ENCODE measurements at places on chromosomes 2 and 18. TPM values are rescaled to one million over a fixed set of nuclear protein-coding genes. Genes with fewer than 3 reads are reported as not detected.

GRCh38 chr2:53654396-53654795, 113.2 kb upstream of the CHAC2 start:
- DNase-seq, result no peak

GRCh38 chr2:41137031-41137430, 685.1 kb upstream of the SLC8A1 start:
- DNase-seq, result peak; percentile 10

- no peak for DNase-seq
Measured at GRCh38 chr2:40642237-40642636, 190.3 kb upstream of the SLC8A1 start.

GRCh38 chr2:26561918-26562810, 79.0 kb downstream of the CIB4 start:
- peak; percentile 10 for DNase-seq

- no peak for DNase-seq
Measured at GRCh38 chr2:68834737-68835376, 36.3 kb downstream of the BMP10 start.

DNA sequence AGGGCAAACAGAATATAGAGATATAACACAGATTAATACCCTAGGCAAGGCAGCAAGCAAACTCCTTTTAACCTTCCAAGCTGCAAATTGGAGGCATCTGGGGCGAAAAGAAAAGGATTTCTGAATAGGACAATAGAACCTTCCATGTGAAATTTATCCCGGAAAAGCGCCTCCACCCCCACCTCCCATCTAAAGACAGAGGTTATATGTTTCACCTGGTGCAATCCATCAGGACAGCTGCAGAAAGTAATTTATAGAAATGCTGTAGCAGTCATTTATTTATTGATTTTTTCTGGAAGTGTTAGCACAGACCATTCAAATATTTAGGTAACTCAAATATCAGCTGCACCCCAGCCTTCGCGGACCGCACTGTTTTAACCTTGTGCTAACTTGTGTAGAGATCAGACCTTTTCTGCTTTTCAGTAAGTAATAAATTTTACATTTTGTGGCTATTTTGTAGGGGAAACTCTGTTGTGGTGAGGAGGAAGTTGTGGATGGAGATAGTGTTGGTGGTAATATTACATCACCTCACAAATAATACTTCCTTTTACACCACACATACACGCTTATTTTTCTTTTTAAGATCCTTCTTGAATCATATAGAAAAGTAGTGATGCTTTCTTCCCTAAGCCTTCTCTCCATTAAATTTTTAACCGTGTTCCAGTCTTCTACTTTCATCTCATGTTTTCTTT, 919.3 kb upstream of the CDH2 start:
- no peak for DNase-seq

DNA sequence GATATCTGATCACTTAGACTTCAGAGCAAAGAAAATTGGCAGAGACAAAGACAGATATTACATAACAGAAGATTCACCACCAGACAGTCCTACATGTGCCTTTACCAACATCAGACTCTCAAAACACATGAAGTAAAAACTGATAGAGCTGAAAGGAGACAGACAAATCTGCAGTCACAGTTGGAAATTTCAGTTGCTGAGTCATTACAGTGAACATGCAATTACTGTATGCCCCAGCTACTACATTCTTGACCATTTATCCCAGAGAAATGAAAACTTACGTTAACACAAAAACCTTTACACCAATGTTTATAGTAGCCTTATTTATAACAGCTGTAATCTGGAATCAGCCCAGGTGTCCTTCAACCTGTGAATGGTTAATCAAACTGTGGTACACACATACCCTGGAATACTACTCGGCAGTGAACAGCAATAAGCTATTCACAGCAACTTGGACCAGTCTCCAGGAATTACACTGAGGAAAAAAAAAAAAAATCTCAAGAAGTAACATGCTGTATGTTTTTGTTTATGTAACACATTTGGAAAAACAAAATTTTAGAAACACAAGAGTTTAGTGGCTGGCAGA, 7.5 kb upstream of the SCLY start:
- DNase-seq, result peak; percentile 20

GRCh38 chr2:60544062-60544461, 9.4 kb downstream of the BCL11A start:
- no peak for DNase-seq

GRCh38 chr2:231679908-231680284, 28.4 kb upstream of the PTMA start:
- no peak for DNase-seq

DNA sequence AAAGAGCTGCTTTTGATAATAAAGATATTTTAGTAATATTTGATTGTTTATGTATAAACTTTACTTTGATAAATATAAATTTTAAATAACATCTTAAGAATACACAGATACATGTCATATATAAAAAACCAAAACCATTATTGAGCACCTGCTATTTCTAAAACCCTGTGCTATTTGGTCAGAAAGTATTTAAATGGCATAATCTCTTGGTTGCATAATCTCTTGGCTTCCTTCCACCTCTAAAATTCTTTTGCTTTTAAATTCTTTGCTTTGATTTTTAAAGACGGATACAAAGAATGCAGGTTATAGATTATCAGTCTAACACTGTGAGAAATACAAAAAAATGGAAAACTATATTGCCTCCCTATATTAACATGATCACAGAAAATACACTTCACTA, 36.9 kb downstream of the ACMSD start:
- DNase-seq, result peak; percentile 19

- peak; percentile 43 for DNase-seq
Measured at GRCh38 chr2:23803965-23804542, 122.9 kb downstream of the ATAD2B start.

DNA sequence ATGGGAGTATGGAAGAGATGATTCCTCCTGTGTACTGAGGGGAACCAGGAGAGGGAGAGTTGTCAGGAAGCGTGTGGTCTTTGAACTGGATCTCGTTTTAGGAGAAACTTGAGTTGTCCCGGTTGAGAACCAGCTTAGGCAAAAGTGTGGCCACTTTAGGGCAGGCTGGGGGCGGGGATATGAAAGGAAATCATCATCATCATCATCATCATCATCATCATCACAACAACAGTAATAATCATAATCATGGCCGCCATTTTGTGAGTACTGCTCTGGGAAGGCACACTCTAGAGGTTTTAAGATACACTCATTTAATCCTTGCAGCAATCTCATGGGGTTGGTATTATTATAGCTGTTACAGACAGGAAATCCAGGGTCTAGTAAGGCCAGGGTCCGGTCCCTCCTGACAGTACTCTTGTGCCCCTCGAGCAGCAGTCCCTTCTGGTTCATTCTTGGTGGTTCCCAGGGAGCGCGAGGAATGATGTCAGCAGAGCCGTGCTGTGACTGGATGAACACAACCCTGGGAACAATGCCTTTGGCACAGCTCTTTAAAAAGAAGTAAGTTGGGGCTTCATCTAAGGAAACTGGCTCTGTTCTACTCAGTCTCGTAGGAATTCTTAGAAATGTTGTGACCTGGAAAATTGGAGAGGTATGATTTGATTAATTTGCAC, 33.8 kb downstream of the PARD3B start:
- no peak for DNase-seq

DNA sequence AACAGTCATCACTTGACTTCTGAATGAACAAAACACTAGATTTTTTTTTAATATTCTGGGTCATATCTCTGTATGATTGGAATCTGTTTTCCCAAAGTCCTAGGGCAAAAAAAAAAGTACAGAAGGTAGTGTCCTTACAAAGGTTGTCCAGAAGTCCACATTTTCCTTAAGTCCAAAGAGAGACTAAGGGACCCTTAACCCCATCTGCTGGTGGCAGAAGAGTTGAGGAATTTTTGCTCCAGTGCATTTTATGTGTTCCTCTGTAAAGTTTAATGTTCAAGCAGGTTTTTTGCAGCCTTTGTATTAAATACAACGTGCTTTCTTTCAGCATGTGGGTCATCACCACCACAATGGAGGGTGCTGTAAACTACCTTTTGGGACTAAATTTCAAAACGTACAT, 215.9 kb downstream of the SP3 start:
- DNase-seq, result peak; percentile 39

DNA sequence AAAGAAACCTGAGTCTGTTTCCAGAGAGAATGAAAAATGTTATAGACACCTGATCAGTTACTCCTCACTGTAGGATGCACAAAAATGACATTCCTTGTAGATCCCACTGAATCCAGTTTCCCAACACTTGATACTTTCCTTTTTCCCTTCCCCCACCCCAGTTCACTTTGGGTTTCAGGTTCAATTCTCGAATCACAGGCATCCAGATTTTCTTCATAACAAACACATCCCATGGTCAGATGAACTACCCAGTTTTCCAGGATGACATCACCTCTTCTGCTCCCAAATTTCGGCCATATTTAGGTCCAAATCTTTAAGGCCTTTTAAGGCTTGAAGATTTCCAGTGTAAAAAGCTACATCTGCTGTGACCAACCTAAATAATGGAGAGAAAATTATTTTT, 51.5 kb downstream of the UGP2 start:
- DNase-seq, result peak; percentile 19

DNA sequence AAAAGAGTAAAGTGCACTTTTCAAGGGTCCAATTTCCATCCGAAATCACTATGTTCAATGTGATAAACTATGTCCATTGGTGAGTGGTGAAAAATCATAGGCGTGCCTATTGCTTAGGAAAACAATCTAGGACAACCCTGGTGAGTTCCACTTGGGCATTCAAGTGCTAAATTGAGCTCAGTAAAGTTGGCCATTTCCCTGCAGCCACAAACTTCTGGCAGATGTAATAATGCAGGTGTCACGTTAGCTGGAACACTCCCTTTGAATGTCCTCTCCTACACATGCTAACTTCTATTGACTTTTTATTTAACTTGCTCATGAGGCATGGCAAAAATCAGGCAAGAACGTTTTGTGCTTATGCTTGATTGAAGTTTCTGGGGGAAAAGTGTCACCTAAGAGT, 67.1 kb downstream of the CPS1 start:
- no peak for DNase-seq

DNA sequence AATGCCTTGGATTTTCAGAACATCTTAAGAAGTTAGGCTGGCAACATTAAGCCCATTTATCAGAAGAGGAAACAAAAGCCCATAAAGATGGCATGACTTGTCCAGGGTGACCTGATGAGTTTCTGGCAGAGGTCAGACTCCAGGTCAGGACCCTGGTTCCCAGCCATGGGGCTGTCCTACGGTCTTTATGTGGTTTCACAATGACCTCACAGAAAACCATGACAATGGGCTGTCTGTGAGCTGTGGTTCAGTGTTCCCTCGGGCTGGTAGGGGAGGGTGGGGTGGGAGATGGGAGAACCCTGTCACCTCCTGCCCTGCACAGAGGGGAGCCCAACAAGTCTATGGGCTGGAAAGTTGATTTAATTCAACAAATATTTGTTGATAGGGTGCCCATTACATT, 101.8 kb downstream of the LOXHD1 start:
- DNase-seq, result no peak

DNA sequence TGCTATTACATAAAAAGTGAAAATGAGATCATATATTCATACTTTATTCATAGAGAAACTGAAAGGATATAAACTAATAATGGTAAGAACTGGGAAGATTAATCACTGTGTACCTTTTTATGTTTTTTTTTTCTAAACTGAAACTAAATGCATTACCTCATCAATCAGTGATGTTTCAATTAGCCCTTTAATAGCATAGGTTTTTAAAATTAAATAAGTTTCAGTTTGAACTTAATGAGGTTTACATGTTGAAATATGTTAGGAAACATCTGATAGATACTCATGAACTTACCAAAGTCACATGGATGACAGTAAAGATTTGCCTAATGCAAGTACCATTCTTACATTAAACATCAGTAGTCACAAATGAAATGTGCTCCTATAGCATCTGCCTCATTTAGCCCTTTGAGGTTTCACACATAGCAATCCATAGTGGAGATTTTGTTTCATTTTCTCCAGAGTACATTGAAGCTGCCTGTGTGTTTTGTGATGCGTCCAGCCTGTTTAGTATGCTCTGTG, 8.9 kb downstream of the MAPRE2 start:
- DNase-seq, result peak; percentile 42

ZNF892 gene
- total RNA-seq, result 7.3 TPM

TSGA10 gene
- 5.3 TPM for total RNA-seq

PSD4 gene
- total RNA-seq, result 6.1 TPM
